HepG2 (cell line): ENCODE measurements at places on chromosomes 12 and 14.

DNA sequence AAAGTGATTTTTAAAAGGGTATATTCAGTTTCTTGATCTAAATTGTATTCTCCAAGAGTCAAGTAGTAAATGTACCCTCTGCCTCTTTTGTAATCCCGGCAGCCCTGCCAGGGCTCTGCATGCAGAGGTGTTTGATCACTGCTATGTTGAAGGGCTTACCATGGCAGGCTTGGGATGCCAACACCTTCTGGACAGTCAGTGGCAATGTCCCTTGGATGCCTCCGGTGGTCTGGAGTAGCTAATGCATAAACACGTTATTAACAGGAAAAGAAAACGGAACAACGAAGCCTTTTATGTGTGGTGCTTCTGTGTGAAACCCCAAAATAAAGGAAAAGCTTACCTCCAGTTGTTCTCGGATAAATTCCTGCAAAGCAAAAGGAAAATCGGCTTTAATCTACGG is 19.9 kb downstream of the EIF2B2 start:
- DNase-seq = peak; percentile 40

DNA sequence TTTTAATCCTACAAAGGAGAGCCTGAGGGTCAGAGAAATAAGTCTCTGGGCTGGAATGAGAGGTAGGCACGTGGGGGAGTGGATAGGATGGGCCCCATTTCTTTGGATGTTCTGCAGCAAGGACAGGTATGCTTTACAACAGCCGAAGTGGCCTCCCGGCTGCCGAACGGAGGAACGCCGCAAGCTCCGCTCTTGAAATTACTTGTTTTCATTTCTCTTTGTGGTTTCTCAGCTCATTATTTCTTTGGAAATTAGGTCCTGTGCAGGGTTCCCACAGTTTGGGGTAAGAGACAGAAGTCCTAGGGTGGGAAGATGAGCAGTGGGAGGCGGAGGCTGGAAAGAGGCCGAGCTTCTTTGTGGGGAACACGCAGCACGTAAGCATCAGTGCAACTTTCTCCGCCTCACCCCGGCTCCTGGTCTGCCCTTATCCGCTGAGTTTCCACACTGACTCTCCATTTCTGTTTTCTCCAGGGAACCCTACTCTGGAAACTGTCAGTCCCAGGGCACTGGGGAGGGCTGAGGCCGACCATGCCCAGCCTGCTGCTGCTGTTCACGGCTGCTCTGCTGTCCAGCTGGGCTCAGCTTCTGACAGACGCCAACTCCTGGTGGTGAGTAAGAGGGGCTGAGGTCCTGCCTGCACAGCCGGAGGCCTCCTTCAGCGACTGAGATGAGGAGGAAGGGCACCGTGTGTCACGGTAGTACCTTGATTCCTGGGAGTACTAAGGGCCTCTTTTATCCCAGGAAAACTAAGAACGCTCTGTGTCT is 2.0 kb downstream of the WNT5B start:
- DNase-seq = peak; percentile 24

- no peak for DNase-seq
These were observed 12.3 kb downstream of the NEMP1 start for GRCh38 chr12:57066245-57066644.

- DNase-seq = no peak
These were observed 187.7 kb downstream of the PHETA1 start for GRCh38 chr12:111181143-111181726.

DNA sequence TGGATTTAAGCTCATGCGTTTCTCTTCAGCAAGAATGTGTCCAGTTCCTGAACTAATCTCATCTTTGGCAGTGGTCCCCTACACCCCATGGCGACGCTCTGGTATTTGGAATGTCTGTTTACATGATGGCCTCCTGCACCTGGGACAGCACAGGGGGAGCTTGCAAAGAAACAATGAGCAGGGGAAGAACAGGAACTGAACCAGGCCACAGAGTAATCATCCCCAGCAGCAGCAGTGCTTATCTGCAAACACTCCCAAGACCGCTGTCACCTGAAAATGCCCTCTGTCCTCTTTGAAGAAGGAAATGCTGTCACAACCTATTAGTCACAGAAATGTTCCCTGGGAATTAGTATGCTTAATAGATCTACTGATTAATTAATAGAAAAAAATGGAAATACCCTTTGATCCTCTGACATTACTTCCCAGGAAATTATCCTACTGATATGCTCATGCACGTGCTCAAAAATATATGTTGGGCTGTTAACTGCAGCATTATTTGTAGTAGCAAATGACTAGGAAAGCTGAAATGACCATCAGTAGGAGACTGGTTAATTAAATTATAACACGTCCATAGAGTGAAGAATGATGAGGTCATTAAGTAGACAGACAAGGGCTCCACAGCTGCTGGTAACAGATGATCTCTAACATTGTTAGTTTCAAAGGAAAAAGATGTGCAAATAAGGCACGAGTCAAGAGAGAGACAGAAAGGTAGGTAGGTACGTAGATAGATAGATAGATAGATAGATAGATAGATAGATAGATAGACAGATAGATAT is 279.3 kb upstream of the FLRT2 start:
- DNase-seq = no peak

GRCh38 chr12:26732005-26732908 is 100.7 kb downstream of the ITPR2 start:
- DNase-seq = no peak

GRCh38 chr12:22657538-22657937 is 32.6 kb downstream of the ETNK1 start:
- DNase-seq = no peak

GRCh38 chr12:132160016-132160415 is 15.8 kb downstream of the NOC4L start:
- DNase-seq = no peak
